Activated naive CD4-positive, alpha-beta T cell treated with anti-CD3 and anti-CD28 coated beads, Interleukin-2, amount 50 U/mL, for 16 hours (primary cell): ENCODE measurements at places on chromosomes 5 and 9.

- no peak for DNase-seq
Observed at GRCh38 chr5:96292582-96293247, 140.3 kb downstream of the PCSK1 start.

GRCh38 chr9:124254261-124254682 lies 3.5 kb upstream of the NEK6 start:
- DNase-seq, result no peak

- no peak for DNase-seq
Observed at GRCh38 chr5:2703615-2704014, 47.9 kb downstream of the IRX2 start.

DNA sequence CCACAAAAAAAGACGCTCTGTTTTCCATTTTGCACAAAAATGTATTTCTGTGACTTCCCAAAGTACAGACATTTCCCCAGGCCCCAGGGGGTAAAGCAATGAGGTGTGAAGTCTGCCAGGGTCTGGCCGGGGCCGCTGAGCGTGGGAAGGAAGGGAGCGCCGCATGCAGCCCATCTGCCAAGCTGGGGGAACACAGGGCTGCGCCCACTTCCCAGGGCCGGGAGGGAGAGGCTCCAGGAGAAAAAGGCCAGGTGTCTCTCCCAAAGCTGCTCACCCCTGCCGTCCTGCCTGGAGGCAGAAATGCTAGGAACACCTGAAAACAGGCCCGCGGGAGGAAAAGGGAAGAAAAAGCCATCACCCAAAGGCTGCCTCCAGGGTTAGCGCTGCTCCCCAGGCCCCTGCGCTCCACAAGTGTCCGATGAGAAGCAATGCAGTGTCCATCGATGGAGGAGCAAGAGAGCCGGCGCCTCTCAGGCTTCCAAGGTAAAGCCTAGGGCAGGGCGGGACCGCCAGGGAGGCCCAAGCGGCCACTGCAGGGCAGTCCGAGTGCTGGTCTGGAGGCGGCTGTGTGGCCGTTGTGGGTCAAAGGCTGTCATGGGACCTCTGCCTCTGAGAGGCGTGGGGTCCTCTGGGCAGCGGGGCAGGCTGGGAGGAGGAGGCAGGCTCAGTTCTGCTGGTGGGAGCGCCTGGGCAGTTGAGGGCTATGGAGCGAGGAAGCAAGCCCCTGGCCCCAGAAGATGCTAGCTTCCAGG lies 6.0 kb upstream of the ZDHHC12 start:
- no peak for DNase-seq

GRCh38 chr5:20105915-20106314 lies 117.9 kb upstream of the CDH18 start:
- no peak for DNase-seq

- DNase-seq, result no peak
Observed at GRCh38 chr5:72337159-72337558, 17.0 kb downstream of the PTCD2 start.

DNA sequence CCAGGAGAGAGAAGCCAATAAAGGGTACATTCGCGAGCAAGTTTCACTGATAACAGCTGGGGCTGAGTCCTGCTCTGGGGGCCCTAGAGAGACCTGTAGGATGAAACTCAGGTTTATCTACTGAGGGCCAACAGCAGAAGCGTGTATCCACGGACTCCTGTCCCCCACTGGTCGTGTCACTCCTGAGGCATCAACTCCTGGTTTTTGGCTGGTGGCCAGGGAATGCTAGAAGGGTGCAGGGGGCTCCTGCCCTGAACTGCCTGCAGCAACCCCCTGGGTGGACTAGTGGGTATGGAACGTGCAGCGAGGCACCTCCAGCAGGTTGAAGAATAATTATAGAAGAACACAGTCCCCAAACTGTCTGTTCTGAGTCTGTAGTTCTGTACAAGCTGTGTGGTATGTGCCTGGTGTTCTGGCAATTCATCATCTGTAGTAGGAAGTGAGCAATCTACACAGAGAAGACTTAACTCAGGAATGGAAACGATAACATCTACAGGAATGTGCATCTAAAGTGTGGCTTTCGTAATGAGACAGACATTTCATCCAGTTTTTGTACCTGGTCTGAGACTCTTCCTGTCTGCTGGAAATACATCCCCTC lies 64.5 kb upstream of the GNA14 start:
- DNase-seq, result no peak

DNA sequence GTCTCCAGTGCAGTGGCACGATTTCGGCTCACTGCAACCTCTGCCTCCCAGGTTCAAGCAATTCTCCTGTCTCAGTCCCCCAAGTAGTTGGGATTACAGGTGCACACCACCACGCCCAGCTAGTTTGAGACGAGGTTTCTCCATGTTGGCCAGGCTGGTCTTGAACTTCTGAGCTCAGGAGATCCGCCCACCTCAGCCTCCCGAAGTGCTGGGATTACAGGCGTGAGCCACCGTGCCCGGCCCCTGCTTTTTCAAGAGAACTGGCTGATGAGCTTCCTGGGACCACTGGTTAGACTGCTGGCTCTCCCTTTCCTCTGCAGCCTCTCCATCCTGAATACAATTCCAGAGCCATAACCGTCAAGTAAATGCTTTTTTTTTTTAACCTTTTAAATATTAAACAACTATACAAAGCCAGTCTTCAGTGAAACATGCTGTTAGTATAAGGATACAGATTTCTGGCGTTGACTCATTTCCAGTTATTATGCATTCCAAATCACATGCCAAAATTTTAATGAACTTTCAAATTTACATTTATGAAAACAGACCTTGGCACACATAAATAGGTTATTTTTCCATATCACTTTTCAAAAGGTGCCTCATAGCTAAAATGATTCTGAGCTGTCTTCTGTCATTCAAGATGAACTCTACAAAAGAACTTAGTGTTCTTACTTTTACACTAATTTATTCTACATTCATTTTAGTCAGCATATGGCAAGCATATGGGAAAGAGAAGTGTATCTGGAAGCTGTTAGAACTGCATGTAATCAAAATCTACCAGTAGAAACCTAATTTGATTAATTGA lies 116.0 kb downstream of the MLLT3 start:
- no peak for DNase-seq

DNA sequence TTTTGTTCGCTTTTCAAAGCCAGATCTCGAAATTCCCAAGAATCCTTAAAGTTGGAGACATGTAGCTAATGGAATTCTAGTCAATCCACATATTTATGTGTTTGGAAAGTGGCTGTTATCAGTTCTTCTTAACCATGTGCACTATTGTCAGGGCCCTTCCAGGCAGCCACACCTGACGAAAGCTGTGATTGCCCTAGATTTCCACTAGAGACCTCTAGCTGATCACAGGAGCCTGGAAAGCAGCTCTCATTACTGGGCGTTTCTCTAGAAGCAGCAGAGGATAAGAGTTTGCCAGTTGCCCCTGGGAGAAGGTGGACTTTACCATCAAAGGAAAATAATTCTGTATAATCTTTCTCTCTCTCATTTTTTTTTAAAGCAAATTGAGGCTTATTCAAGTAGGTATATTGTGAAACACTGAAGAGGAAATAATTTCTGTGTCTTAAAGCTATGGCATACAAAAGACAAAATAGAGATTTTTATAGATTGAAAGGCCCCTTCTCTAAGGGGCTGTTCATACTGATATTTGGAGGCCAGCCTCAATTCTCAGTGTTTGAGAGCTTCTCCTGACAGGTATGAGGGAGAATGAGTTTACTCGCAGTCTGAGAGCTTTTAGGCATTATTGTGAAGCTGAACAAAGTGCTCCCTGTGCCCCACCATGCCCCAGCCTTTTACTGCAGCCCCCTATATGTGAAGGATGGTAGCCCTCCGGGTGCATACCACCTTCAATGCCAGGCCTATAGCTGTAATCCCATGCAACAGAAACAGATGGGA lies 405.4 kb upstream of the ACTBL2 start:
- no peak for DNase-seq

DNA sequence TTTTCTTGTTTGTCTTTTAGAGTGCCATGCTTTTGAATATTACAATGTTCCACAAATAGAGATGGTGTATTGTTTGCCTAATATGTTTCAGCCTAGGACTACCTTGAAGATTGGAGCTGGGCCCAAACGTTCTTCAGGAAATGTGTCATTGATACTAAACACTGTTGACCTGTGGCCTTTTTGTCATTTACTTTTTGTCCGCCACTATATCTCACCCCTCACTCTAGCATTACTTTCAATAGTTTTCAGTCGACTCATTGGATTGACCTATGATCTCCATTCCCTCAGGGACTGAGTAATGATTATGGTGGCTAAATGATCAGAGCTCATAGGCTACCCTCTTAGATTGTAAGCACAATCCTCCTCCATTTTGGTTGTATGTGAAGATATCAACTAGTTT lies 115.8 kb downstream of the NUDT12 start:
- DNase-seq, result no peak

DNA sequence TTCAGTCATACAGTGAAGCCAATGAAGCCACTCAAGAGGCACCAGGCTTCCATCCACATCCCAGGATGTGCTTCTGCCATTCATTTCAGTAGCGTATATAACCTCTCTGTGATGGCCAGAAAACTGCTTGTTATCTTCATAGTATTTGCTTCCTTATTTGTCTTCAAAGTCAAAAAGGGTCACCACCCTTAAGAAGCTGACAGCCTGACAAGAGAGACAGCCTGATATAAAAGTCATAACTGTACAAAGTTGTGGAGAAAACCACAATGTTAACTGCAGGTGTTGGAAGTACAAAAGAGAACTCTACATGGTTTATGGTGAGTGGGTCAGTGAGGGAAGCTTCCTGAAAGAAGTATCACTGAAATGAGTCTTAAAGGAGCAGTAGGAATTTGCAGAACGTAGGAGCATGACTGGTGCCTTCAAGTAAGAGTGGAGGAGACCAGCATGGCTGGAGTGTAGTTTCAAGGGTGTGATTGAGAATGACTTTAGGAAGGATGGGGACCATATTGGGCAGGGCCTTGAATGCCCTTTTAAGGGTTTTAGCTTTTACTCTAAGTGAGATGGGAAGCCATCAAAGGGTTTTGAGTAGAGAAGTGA lies 33.7 kb downstream of the NIM1K start:
- DNase-seq, result no peak

DNA sequence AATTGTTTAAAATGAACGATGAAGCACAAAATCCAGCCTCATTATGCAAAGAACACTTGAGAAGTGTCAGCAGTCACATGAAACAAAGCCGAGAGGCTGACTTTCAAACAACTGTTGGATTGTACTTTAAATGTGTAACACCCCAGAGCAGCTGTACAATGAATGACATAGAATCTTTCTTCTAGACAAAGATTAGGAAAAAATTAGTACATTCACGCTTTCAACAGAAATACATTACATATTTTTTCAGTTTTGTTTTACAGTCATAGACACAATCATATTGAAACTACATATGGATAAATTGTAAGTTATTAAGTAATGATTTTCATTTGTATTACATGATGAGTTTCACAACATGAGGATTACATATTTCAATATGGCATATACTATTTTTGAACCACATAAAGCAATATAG lies 10.6 kb upstream of the AGXT2 start:
- DNase-seq, result no peak

DNA sequence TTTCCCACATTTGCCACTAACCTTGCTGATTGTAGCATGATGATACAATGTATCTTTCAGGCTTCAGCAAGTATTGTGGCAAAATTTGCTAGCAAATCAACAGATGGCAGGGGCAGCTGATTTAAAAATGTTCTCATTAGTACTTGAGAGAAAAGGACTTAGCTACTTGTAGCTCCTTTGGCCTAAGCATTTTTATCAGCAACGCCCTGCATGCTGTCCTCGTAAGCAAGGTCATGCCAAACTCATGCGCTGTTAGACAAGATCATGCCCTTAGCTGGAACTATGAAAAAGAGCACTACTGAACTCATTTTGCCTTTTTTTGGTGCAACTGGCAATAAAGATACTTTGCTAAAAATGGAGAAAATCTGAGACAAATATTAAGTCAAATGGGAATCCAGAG lies 197.1 kb downstream of the ICE1 start:
- no peak for DNase-seq

DNA sequence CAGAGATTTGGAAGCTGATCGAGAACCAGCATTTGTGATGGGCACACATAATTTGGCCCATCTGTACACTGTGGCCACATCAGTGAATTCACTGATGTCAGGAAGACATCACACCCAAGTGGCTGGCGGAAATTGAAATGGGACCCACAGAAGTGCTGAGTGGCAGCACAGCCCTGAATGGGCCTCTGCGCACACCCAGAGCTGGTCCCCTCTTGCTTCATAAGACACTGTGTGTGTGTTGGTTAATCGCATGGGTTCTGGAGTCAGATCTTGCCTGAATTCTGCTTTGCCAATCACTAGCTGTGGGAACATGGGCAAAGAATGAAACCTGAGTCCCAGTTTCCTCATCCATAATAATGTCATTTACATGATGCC lies 72.2 kb downstream of the PCSK5 start:
- no peak for DNase-seq
